Stimulated activated CD8-positive, alpha-beta memory T cell treated with anti-CD3 and anti-CD28 coated beads, Interleukin-15, amount 100 ng/mL, for 1 hour (primary cell): ENCODE measurements at places on chromosomes 1 and 21.

DNA sequence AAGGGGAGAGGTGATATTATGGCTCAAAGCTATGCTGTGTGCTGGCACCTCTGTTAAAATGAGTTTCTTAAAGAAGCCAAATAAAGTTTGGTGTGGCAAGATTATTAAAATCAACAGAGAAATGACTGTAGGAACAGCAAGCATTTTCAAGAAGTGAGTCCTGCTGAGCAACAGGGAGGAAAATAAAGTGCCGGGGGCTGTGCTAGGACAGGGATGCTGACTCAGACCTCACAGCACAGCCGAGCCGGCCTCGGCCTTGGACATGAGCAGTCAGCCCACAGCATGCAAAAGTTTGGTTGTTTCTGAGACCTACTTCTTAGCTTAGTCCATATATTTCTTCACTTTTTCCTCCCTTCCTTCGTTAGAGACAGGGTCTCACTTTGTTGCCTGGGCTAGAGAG, 19.2 kb downstream of the CNIH3 start:
- DNase-seq = no peak

- DNase-seq = peak; percentile 86
These were observed 3.6 kb upstream of the SPSB1 start for GRCh38 chr1:9289090-9289534.

DNA sequence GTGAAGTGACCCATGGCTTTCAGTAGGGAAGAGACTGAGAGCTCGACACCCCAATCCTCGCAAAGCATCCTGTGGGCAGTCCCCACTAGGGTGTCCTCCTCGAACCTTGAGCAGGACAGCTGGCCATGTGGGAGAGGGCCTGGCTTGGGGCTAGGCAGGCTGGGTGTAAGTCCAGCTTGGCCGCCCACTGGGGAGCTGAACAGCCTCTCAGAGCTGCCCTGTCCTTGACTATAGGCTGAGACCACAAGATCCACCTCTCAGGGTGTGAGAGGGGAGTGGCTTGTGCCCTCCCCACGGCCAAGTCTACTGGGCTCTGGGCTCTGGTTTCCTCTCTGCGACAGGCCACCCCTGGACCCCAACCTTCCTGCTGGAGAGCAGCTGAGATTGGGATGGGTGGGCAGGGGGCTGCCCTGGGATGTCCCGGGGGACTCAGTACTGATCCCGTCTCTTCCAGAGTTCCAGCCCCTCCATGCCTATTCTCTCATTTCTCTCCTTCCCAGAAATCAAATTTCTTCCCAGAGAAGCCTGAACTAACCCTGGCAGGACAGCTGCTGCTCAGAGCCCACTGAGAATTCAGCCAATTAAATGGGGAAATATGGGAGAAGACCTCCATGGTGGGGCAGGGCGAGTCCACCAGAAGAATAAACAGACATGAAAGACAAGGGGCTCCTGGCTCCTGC, 282.9 kb downstream of the PTPRU start:
- DNase-seq = no peak

DNA sequence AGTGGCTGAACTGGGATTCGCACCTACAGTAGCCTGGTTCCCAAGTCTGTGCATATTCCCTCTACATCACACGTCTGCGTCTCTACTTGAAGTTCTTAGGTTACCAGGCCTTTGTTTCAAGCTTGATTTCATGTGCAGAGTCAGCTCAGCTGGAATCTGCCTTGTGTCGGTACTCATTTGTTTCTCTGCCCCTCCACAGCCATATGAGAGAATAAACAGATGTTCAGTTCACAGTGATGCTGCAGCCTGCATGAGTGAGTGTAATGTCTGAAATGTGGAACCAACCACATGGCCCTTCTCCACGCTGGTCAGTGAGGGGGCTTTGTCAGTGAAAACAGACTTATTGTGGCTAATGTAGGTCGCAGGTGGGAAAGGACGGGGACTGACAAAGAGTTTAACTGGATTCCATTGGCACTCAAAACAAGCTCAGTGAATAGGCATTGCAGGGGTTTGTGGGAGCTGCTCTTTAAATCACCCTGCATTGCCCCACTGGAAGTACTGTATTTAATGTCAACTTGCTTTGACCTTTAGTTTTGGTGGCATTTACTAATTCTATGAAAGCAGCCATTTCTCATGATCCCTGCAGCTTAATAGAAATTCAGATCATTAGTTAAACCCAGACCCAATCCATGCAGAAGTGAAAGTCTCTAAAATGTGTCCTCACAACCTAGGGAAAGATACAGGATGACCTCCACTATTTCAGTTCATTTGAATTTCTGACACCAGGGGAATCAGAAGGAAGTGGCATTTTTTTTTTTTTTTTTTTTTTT, 136.4 kb upstream of the FAM78B start:
- DNase-seq = no peak

- DNase-seq = no peak
These were observed 8.7 kb downstream of the CAPZB start for GRCh38 chr1:19476450-19477190.

DNA sequence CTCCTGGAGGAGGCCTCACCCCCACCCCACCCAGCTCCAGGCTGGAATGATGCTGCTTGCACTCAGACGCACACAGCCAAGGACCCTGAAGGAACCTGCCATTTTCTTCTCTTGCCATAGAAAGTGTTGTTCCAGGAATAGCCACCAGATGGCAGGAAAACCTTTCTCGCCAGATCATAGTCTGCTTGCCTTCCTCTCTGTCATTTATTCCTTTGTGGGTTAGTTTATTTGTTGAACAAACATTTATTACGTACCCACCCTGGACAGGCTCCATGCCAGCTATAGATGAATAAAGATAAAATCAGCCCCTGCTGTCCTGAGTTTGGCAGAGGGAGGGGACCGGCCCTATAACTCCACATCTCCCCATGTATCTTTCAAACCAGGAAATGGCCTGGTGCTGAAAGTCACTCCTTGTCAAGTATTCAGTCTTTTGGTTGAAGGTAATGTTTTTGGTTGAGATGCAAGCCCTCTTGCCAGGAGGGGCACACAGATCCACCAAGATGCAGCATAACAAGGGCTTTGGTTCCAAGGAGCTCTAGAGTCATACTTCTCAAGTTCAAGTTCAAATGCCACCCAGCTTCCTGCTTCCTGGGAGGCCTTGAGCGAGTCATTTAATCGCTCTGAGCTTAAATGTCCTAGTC, 7.0 kb upstream of the KCNC4 start:
- DNase-seq = peak; percentile 56

DNA sequence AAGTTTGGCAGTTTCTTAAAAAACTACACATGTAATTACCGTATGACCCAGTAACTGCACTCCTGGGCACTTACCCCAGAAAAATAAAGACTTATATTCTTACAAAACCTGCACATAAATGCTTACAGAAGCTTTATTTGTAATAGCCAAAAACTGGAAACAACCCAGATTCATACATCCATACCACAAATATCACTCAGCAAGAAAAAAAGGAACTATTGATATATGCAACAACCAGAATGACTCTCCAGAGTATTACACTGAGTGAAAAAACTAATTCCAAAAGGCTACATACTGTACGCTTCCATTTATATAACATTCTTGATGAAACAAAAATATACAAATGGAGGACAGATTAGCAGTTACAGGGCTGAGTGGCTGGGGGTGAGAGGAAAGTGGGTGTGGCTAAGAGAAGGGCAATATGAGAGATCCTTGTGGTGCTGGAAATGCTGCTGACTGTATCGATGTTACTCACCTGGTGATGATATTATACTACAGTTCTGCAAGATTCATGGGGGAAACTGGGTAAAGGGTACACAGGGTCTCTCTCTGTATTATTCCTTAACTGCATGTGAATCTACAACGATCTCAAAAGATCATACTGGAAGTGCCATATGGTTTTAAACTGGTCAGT, 96.0 kb upstream of the GNG4 start:
- no peak for DNase-seq

- DNase-seq = no peak
These were observed 244.7 kb upstream of the FGGY start for GRCh38 chr1:59052166-59052590.

DNA sequence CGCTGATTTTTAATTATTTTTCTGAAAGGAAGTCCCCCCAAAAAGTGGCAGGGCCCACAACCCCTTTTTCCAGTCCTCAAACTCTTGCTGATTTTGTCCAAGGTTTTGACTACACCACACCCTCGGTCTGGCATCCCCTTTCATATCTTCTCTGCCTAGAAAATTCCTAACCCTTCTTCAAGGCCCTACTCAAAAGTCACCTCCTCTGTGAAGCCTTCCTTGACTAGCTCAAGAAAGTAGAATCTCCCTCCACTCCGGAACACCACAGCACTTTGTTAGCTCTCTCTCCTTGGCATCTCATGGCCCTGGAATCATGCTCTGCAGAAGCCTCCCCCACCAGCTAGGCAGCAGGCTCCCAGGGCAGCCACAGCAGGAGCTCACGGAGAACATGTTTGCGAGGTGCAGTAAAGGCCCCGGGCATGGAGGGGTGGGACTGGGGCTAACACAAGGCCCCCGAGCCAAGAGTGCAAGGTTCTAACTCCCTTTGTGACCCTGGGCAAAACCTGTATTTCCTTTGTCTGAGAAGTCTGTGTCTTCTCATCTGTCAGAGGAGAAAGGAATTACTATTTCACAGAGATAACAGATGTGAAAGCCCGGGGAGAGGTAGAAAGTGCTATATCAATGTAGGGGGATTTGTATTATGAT, 17.7 kb upstream of the S100A7 start:
- no peak for DNase-seq

DNA sequence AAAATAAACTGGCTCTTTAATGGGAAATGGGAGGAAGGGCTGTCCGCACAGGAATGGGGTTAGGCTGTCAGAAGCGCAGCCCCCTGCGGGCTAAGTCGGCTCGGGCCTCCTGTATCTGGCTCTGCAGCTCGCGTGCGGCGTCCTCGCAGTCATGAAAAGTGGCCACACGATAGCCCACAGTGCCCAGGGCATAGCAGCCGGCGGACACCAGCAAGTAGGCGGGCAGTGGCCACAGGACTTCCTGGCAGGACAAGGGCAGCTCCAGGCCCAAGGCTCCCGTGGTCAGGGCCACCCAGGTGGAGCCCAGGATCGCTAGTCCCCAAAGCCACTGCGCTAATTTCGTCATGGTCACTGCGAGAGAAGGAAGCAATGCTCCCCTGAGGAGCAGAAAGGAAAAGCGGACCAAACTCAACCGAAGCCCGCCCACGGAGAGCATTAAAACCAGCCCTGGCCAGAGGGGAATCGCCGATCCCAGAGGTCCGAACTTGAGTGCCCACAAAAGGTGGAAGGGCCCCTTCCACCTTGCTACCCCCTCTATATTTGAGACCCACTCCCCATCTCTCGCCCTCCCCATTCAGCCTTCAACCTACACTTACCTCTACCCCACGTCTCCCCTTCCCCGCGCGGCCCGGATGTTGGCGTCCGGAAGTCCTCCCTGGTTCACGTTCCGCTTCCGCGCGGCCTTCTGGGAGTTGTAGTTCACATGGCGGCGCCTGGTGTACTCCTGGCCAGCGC, at the start of gene DPM3:
Gene DPM3 (minus strand): TSS at position 637 of the 735 bp plus-strand sequence. CDS start 291 bp downstream, at position 346.
- peak; percentile 81 for DNase-seq

DNA sequence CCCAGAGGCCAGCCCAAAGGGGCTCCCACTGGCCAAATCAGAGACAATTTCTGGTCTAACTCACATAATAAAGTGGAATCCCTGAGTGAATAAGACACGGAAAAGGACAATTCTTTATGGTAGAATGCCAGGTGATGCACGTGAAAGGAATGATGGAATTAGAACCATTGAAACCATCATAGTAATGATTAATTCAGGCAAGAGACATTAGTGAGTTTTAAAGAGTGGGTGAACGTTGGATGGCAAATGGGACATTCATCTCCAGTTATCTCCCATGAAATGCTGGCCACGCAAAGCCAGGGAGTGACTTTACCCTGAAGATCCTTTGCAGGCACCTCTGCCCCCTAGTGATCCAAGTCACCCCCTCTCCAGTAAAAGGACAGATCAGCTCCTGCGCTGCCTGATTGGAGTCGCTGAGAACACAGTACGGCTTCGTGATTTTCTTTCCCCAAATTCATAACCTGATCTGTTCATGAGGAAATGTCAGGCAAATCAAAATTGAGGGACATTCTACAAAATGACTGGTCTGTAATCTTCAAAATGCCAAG, 87.5 kb downstream of the AJAP1 start:
- DNase-seq = no peak

GRCh38 chr1:178768423-178768822, 43.4 kb downstream of the RALGPS2 start:
- no peak for DNase-seq

DNA sequence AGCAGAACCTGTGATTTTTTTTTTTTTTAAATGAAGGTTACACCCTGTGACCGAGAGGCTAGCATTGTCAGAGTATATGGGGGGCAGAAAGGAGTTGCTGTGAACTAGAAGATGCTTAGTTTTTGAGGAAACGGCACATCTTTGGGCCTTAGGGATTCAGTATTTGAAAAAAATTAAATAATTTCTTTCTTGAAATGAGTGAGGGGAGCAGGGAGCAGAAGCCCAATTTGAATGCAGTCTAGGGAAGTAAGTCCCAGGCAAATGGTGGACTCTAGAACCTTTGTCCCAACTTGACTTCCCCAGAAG, 42.9 kb downstream of the PEX14 start:
- DNase-seq = no peak

DNA sequence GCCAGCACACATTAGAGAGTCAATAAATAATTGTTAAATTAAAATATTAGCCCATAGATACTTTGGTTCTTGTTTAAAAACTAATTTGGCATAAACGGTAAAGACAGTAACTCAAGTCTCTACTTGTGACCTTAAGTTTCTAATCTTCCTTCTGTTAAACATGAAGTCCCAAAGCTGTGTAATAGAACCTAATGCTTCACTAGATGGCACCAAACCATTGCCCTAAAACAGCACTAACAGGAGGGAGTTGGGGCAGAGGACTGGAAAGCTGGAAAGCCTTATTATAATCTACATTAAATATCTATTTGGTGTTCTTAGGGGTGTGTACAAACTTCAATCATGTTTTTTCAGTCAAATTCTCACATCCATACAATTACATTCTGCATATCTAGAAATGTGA, 176.7 kb downstream of the OLFM3 start:
- DNase-seq = no peak

- no peak for DNase-seq
These were observed 71.2 kb downstream of the SNRPE start for GRCh38 chr1:203932556-203932955.

- no peak for DNase-seq
These were observed 2.8 kb downstream of the PEA15 start for GRCh38 chr1:160207771-160208556.

DNA sequence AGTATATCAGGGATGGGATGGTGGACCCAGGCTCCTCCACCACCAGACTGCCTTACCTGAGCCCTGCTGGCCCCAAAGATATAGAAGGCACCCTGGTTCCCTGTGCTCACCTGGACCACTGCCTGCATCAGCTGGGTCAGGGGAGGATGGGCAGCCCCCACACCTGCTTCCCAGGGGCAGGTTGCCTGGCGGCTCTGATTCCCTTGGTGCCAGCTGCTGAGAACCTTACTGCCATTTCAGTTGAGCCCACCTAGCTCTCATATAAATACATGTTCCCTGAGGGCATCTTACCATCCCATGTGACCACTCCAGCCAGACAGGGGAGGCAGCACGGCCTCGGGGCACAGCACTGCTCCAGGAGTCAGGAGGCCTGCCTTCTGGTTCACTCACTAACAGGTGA, 24.4 kb downstream of the PSEN2 start:
- no peak for DNase-seq
